CD4-positive, alpha-beta T cell treated with Interleukin-17A for 4 hours (primary cell): ENCODE measurements at places on chromosomes 16 and 17.

GRCh38 chr17:48718761-48719641 lies 3.3 kb downstream of the PRAC1 start:
- DNase-seq: peak; percentile 13

DNA sequence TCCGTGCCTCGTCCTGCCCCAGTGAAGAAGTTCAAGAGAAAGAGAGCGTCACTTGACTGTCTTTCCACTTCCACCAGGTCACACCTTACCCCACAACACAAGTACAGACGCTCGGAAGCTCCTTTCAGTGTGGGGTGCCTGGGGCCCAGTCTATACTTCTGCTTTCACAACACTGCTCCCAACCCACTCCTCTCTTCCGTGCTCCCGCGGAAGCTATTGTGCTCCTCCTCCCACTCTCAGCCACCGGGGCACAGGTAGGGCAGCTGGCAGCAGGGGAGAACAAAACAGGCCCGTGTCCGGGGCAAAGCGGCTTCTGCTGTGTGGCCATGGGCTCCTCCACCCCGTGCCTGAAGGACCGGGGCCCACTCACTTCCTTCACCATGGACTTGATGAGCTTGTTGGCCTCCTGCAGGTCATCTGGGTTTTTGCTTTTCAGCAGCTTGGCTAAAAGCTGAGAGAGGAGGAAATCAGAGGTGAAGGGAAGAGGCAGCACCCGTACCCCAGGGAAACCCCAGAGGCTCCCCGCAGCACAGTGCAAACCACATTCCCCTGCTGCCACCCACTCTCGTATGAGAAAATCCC lies 18.9 kb downstream of the GGA3 start:
- DNase-seq: peak; percentile 12

GRCh38 chr16:89716493-89716892 lies 4.2 kb downstream of the VPS9D1 start:
- no peak for DNase-seq

GRCh38 chr17:63646488-63646806 lies 24.2 kb downstream of the MAP3K3 start:
- DNase-seq: no peak

- no peak for DNase-seq
Observed at GRCh38 chr17:12301551-12301950, 280.9 kb downstream of the MAP2K4 start.

- DNase-seq: peak; percentile 60
Observed at GRCh38 chr17:78040440-78041385, 82.2 kb downstream of the TNRC6C start.

GRCh38 chr17:8289103-8289397 lies 580 bp downstream of the RANGRF start:
- DNase-seq: no peak

DNA sequence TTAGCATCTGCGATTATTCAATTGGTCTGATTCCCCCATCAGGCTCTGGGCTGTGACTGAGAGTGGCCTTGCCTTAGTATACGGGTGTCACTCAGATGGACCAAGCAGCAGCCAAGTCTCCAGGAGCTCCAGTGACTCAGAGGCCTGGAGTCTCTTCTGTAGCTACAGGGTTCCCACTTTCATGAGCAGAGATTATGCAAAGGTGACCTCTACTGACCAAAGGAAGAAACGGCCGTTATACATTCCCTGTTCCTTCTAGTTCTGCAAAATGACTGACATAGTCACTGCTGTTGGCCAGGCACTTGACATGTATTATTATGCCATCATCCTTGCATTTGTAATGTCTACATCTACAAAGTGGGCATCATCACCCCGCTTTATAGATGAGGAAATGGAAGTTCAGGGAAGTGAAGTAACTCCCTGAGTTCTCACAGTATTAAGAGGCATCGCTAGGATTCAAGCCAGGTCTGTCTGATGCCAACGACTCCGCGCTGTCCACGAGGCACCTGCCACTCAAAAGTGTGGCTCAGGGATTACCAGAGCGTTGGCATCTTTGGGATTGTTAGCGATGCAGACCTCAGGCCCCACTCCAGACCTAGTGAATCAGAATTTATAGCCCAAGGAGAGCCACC lies 23.3 kb downstream of the SLC38A7 start:
- DNase-seq: no peak

- no peak for DNase-seq
Observed at GRCh38 chr16:67814567-67814966, 7.9 kb downstream of the TSNAXIP1 start.

DNA sequence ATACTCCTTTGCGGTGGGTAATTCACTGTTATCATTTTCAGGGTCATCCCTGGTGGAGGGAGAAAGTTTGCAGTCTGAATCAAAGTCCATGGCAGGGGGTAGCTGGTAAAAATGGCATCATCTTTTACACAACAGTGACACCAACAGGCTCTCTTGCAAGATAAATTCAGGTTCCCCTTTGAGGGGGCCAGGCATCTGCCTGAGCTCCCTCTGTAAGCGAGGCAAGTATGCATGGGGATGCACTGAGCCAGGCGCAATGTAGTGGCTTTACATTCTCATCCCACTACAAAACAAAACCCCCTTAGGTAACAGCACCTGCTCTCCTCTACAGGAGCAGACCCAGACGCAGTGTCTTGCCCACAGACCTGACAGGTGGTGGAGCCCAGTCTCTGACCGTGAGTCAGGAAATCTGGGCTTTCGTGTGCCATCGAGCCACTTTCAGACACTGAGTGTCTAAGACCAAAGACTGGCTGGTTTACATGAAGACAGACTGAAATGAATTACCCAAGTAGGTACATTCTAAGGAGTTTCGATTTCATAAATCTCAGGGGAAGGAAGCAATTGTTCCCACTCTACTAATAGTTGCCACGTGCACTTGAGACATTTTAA lies 17.7 kb downstream of the LITAFD start:
- no peak for DNase-seq

- DNase-seq: no peak
Observed at GRCh38 chr16:11437069-11437468, 91.8 kb downstream of the RMI2 start.

- DNase-seq: no peak
Observed at GRCh38 chr17:17525956-17526355, 29.8 kb upstream of the RASD1 start.

- no peak for DNase-seq
Observed at GRCh38 chr17:12041312-12041711, 20.6 kb downstream of the MAP2K4 start.

DNA sequence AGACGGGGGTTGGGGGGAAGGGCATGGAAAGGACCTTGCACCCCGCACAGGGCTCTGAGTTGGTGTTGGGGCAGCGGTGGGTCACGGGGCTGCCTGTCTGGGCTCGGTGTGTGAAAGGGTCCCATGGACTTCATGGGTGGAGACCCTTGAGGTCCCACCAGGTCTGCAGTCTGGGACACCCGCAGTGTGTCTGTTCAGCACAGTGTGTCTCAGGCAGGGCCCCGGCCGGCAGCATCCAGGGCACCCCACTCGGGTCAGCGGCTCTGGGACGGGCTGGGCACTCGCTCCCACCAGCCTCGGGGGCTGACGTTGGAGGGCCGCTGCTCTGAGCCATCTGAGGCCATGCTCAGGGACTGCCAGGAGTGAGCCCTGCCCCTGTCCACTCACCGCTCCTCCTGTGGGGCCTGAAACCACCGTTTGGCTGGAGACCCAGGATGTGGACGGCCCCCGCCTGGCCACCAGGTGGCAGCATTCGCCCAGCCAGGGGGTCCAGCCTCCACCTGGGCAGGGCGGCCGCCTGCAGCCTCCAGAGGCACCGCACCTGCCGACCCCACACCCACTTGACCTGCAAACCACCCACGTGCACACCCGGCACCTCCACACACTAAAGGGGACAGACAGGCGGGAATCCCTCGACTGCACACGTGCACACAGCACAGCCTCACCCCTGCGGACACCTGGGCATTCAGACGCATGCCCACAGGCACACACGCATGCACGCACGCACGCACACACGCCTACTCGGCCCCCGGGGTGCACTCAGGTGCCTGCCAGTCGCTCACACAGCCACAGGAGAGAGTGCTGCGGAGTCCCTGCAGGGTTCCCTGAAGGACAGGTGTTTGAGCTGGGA lies 10.1 kb upstream of the ZFPM1 start:
- peak; percentile 89 for DNase-seq

DNA sequence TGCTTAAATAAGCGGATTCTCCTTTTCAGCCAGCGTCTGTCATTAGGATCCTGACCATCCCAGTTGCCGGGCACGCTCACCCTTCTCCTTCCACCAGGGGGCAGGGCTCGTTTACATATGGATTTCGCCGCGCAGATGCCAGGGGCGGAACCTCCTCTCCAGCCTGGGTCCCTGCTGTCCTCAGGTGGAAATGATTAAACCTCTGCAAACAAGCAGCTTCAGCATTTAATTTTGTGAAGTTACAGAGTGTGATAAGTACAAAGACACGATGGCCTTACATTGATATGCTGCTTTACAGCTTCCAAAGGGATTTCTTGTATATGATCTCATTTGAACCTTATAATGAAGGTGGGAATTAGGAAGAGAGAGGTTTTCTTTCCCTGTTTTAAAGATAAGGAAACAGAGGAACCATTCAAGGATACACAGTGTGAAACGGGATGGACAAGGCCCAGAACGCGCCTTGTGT lies 3.9 kb upstream of the KRT28 start:
- peak; percentile 81 for DNase-seq

DNA sequence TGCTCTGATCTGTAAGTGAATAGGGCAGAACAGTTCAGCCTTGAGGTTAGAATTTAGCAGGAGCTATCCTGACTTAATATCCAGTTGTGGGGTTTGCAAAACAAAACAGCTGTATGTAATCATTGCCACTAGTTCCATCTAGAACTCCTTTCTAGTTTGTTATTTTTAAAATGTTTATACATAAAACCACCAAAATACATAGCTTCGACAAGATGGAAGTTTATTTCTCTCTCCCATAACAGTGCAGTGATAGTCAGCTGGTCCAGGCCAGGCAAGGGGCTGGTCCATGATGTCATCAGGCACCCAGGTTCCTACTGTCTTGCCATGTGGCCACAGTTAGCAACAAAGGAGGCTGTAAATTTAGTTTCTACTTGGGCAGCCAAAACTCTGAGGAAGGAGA lies 10.5 kb upstream of the PLK1 start:
- DNase-seq: no peak

GRCh38 chr16:86303787-86304678 lies 206.3 kb upstream of the FOXF1 start:
- DNase-seq: no peak

DNA sequence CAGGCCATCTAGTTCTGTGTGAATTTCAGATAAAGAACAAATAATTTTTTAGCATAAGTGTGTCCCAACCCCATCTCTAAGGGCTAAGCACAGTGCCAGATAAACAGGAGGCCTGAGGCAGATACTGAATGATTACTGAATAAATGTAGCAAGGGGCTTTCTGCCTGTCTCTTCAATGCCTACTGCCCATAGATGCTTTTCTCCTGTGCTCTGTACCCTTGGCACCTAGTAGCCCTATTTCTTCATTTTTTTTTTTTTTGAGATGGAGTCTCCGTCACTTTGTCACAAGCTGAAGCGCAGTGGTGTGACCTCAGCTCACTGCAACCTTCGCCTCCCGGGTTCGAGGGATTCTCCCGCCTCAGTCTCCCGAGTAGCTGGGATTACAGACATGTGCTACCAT lies 25.3 kb downstream of the IGFBP4 start:
- DNase-seq: no peak

- no peak for DNase-seq
Observed at GRCh38 chr16:56807011-56807675, 57.9 kb upstream of the SLC12A3 start.

GRCh38 chr17:31699281-31699680 lies 159.8 kb downstream of the COPRS start:
- no peak for DNase-seq

DNA sequence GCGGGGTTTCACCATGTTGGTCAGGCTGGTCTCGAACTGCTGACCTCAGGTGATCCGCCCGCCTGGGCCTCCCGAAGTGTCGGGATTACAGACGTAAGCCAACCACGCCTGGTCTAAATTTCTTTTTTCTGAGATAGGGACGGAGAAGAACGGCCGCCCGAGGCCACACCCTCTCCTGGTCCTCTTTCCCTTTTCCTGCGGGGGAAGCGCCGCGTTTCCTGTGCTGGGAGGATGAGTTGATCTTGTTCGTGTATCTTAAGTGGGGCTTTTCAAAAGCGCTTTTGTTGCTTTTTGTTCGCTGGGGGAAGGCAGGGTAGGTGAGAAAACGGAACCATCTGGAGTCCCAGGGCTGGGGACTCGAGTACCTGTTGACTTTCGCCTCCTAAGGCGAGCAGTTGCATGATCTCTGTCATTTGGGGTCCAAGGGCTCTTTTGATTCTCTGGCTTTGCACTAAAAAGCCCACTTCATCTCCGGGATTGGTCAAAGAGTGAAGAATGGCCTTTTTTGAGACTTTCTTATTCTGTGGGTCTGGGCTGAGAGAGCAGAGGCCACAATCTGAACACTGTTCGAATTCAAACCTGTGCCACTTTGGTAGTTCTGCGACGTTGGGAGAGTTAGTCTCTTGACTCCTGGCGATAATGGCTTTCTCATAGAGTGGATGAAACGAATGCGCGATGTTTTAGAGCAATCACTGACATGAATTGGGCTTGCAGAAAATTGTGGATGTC lies 1.3 kb downstream of the FUS start:
- peak; percentile 18 for DNase-seq

DNA sequence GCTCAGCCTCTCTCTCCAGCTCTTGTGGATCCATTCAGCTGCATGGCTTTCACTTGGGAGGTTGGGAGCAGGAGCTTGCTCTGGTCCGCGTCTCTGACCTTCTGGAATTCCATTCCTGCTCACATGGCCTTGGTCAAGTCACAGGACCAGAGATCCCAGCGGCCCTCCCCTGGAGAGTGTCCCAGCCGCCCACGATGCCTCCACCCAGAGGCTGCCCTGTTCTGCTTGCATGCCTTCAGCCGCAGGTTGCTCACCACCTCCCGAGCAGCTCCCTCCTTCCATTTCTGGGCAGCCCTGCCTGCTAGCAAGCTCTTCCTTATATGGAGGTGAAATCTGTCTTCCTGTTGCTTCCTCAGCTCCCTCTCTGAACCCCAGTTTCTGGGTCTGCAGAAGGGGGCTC lies 32.6 kb downstream of the RAI1 start:
- DNase-seq: peak; percentile 20

GRCh38 chr17:65797809-65798208 lies 236.4 kb upstream of the AXIN2 start:
- DNase-seq: peak; percentile 58

GRCh38 chr16:66693149-66693548 lies 3.4 kb downstream of the CMTM4 start:
- no peak for DNase-seq
